ENCODE measurements at places on chromosomes 16 and 17. TPM values are rescaled to one million over a fixed set of nuclear protein-coding genes. Genes with fewer than 3 reads are reported as not detected.

GRCh38 chr17:64083563-64084085 is 46.3 kb downstream of the ERN1 start:
- peak; percentile 60 for DNase-seq

GRCh38 chr16:57380671-57381462 is 8.6 kb downstream of the CX3CL1 start:
- peak; percentile 53 for DNase-seq

DNA sequence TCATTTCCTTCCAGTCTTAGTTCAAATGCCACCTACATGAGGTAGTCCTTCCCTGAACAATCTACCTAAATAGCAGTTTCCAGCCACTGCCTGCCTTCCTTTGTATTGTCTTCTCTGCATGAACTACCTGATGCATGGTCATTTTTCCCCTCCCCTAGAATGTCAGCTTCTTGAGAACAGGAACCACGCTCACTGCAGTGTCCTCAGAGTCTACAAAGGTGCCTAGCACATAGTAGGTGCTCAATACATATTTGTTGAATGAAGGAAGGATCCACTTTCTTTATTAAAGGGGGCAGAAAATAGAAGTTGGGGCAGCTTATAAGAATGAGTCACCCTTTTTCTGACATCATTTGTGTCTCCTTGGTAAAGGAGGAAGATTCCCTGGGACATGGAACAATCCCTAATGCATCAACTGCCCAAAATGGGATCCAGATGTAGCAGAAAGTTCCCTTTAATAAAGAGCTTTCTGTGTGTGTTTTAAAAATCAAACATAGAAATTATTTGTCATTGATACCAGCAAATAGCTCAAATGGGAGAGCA is 4.4 kb upstream of the CYLD start:
- no peak for DNase-seq

DNA sequence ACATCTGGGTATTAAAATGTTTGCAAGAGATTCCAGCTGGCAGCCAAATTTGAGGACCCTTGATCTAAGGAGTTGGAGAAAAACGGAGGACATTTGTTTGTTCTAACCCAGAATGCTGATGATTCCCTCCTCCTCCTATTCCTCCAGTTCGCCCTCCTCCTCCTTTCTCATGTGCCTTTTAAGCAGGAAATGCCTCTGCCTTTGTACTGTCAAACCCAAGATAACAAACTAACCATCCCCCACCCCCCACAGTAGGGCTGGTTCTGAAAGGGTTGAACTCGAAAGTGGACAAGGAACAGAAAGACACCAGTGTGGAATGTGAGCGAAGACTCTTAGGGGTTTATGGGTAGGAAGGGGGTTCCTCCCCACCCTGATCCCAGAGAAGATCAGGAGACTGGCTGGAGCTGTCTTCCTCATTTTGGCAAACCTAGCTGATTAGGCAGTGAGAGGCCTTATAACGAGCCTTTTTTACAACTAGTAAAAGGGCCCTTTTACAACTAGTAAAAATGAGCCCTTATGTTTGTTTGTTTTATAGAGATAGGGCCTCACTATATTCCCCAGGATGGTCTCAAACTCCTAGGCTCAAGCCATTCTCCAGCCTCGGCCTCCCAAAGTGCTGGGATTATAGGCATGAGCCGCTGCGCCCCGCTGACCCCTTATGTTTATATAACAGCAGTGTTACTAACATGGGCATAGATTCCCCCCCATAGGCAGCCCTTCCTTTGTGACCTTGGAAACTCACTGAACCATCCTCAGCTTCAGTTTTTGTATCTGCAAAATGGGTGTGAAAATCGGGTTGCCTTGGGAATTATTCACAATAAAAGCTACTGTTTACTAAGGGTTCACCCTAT is 975 bp downstream of the CHD9 start:
- peak; percentile 73 for DNase-seq

The TP53TG3F gene
- total RNA-seq: not detected

GRCh38 chr17:9003355-9004131 is 17.8 kb upstream of the NTN1 start:
- peak; percentile 89 for DNase-seq
